ENCODE measurements at places on chromosomes 13 and 19.

- no peak for DNase-seq
These were observed 14.0 kb upstream of the TOMM40 start for GRCh38 chr19:44876930-44877535.

DNA sequence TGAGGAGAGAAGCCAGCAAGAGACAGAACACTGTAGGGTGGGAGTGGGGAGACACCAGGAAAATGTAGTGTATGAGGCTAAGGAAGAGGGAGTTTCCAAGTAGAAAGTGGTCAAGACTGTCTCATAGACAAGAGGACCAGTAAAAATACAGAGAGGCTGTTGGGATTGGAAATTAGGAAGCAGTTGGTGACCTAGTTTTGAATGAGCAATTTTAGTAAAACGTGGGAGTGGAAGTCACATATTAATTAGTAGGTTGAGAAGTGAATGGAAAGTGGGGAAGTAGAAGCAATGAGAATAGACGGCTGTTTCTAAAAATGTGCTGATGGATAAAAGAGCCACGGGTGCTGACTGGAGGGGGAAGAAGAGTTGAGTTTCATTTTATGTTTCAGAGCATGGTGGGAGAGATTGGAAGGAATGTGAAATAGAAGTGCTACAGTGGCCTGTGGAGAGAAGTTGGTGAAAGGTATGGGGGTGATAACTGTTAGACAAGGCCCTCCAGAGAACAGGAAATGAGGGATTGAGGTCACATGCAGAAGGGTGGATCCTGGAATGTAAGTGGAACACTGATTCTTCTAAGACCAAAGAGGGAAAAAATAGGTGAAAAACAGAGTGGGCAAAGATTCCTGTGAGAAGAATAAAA, 247.3 kb downstream of the MTUS2 start:
- DNase-seq = no peak

GRCh38 chr19:12792853-12793289, 1.6 kb downstream of the JUNB start:
- no peak for DNase-seq

DNA sequence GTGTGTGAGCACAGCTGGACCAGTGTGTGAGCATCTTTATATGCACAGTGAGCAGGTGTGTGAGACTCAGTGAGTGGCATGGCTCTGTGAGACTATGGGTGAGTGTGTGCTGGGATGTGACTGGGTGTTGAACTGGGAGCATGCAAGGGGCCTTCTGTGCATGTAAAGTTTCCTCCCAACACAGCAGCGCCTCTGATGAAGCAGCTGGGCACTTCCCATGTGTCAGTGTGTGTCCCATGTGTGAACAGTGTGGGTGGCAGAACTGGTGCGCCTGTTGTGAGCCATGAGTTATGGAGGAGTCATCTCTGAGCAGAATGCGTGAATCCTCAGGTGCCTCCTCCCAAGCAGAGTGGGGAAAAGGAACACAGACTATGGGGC, 24.1 kb downstream of the LGALS16 start:
- no peak for DNase-seq

GRCh38 chr13:113404366-113404722, 40.4 kb upstream of the GRTP1 start:
- no peak for DNase-seq

GRCh38 chr13:94178625-94179244, 300.7 kb downstream of the DCT start:
- no peak for DNase-seq

DNA sequence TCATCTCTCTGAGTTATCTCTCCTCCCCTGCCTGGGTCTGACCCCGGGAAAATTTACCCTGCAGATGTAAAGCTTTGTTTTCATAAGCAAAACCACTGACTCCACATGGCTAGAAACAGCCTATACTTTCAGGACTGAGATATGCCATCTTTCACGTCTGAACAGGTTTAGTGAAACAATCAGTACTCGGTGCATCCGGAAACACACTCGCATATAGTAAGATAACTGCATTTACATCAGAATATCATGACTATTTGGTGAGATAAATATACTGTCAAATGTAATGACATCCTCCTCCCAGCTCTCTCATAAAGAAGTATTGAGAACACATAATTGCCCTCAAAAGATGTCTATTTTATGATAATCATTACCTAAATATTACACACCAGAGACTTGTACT, 172.8 kb downstream of the EFNB2 start:
- DNase-seq = no peak

DNA sequence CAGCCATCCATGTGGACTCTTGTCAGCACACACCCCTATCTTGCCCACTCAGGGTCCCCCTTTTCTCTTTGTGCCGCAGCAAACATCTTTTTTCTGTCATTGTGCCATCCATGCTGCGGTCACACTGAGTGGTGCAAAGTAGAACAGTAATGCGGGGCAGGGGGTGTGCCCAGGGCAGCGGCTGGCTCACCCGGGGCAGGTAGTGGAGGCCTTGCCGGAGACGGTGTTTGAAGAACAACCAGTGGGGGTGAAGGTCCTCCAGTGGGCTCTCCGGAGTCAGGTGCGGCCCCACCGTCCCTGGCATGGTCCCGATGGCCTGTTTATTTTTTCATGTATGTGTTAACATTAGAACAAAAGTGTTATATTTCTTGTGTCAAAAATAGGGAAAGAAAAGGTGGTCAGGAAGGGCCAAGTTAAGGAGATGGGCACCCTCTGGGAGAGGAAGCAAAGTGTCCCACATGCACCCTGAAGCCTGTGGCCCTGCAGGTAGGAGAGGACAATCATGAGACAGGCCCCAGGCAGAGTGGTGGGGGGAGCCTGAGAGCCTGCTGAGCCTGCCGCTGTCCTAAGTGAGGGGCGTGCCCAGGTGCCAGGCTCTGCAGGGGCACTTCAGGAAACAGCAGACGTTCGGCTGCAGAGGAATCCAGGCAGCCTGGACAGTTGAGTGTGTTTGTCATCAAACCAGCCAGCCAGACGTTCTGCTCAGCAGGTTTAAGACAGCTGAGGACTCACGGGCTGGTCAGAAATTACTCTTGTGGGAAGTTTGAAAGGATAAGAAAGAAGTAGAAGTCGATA, 12.3 kb downstream of the TSSK6 start:
- no peak for DNase-seq

GRCh38 chr13:39119422-39119821, 81.2 kb downstream of the NHLRC3 start:
- no peak for DNase-seq

DNA sequence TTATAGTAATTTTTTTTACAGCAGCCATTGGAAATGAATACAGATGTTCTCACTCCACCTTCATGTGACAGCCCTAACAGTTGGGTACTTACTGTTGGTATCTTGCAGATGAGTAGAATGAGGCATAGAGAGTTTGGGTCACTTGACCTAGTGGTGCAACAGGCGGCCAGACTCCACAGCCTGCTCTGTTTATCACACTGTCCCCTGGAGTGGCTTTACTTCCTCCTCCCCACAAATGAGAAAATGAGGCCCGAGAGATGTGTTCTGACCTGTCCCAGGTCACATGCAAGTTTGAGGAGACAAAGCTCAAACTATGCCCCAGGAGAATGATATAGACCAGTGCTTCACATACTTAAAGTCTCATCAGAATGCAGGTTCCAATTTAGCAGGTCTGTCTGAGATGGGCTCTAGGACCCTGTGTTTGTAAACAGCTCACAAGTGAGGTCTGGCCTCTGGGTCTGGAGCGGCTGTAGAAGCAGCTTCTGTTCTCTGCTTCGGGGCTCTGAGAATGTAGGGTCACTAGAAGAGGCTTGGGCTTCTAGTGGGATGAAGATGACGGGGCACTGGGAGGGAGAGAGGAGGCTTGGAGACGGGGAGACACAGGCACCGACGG, 37.4 kb upstream of the RCBTB2 start:
- no peak for DNase-seq

DNA sequence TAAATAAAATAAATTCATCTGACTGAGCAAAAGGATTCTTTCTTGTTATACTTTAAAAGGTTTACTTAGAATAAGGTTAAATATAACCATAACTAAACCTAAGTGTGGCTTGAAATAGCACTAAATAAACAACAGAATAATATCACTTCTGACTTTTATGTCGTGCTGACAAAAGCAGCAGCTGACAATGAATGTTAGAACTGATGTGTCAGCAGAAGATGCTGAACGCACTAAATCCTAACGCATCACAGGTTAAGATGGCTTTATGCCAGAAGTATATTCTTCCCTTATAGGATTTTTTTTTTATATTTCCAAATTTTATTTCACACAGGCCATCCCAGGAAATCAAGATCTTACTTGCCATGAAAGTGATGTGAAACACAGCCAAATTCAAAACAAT, 558.3 kb upstream of the NBEA start:
- DNase-seq = no peak

GRCh38 chr19:50024719-50025021, 502 bp downstream of the VRK3 start:
- DNase-seq = no peak

DNA sequence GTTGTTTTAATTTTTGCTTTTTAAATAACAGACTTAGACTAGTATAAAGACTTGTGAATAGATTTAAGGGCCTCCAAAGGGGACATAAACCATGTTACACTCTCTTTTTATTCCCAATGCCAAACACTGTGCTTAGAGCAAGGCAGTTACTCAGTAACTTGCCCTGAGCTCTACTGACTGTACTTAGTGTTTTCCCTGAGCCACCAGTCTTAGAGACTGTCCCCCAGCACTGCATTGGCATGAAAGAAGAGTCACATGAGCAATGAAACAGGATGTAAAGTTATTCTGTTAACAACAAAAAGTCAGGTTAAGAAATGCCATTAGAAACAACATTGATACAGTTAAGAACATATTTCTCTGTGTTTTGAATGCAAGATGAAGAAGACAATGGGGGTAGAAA, 187.9 kb downstream of the TBC1D4 start:
- DNase-seq = no peak

DNA sequence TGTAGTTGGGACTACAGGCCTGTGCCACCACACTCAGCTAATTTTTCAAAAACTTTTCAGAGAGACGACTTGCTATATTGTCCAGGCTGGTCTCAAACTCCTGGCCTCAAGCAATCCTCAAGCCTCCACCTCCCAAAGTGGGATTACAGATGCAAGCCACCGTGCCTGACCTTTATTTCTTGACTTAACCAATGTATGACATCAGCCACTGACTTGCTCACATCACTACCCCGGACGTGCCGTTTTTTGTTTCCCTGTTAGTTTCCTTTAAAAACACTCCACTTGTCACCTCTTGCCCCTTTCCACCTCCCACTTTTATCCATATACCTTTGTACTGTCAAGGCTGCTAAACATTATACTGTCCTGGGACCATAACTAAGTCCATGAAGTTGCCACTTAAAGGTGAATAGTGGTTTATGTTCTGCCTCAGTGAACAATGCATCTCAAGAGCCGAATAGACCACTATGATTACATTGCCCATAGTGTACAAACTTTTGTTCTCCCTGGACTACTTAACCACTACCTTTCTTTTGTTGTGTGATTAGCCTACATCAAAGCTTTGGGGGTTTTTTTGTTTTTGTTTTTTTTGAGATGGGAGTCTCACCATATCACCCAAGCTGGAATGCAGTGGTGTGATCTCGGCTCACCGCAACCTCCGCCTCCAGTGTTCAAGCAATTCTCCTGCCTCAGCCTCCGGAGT, 2.3 kb upstream of the EPHX3 start:
- DNase-seq = no peak

GRCh38 chr19:10952809-10953208, 8.0 kb upstream of the SMARCA4 start:
- DNase-seq = no peak

GRCh38 chr13:27171244-27171826, at the start of gene USP12:
Gene USP12, minus strand, starts transcription at chr13:27171811. Its CDS starts 172 bp downstream, at chr13:27171639.
- no peak for DNase-seq

DNA sequence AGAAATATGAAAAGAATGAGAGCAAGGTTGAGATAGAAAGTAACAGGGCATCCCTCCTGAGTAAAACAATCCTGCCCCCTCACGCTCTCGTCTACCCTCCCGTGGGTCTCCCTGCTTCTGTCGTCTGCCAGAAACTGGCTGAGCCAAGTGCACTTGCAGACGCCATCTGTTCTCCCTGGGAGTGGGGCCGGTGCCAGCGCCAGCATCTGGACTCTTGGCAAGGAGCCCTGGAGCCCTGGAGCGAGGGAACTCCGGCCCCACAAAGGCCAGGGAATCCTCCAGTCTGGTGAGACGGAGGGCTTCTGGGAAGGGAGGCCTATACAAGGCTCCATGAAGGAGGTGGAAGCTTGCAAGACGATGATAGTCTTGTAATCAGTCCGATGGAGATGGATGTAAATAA, 2.3 kb upstream of the TMEM91 start:
- DNase-seq = peak; percentile 90

DNA sequence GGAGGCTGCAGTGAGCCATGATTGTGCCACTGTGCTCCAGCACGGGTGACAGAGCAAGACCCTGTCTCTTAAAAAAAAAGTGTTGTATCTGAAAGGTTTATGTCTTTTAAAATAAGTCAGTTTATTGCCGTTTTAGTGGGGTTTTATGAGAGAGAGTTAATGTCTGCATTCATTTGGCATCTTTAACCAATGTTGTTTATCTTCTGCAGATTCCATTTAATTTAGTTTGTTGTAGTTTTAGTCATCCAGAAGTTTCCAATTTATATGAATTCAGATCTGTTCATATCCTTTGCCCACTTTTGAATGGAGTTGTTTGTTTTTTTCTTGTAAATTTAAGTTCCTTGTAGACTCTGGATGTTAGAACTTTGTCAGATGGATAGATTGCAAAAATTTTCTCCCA, 36.7 kb upstream of the LPAR6 start:
- DNase-seq = no peak

- DNase-seq = no peak
These were observed 21.4 kb downstream of the ZNF44 start for GRCh38 chr19:12272980-12273901.

GRCh38 chr13:99806671-99807070, 164.9 kb downstream of the ZIC5 start:
- no peak for DNase-seq

All from psoas muscle (tissue), 8 donors.